ENCODE measurements at places on chromosomes 4 and X. TPM values are rescaled to one million over a fixed set of nuclear protein-coding genes. Genes with fewer than 3 reads are reported as not detected.

The ATP5ME gene
- 60.2 TPM for total RNA-seq

The GAGE2A gene
- total RNA-seq = not detected

The PRKG2 gene
- total RNA-seq = 0.79 TPM

The SMIM14 gene
- 65.0 TPM for total RNA-seq

The TMEM154 gene
- total RNA-seq = 81.9 TPM

The SEC24D gene
- total RNA-seq = 18.1 TPM

The NSUN7 gene
- 4.9 TPM for total RNA-seq

The SULT1E1 gene
- 18.6 TPM for total RNA-seq

The SLC9A7 gene
- 3.1 TPM for total RNA-seq

The GPR78 gene
- not detected for total RNA-seq

The ANKRD37 gene
- 8.0 TPM for total RNA-seq

The SOX3 gene
- not detected for total RNA-seq

The CCSER1 gene
- 9.4 TPM for total RNA-seq
